Diencephalon (tissue), 1 donor: ENCODE measurements at places on chromosomes 7 and 10. TPM values are rescaled to one million over a fixed set of nuclear protein-coding genes. Genes with fewer than 3 reads are reported as not detected.

SGCE gene
- 98.3 TPM for total RNA-seq

FOXP2 gene
- total RNA-seq: 94.6 TPM

GSTO2 gene
- 6.7 TPM for total RNA-seq

ORC5 gene
- total RNA-seq: 48.0 TPM

CAMK1D gene
- 26.5 TPM for total RNA-seq
